ENCODE measurements at places on chromosomes 5 and 9.
A peak's percentile ranks its signal among the peaks of the same experiment; 100 is the strongest.

GRCh38 chr5:77175231-77175630 lies 35.2 kb upstream of the PDE8B start:
- DNase-seq: no peak

DNA sequence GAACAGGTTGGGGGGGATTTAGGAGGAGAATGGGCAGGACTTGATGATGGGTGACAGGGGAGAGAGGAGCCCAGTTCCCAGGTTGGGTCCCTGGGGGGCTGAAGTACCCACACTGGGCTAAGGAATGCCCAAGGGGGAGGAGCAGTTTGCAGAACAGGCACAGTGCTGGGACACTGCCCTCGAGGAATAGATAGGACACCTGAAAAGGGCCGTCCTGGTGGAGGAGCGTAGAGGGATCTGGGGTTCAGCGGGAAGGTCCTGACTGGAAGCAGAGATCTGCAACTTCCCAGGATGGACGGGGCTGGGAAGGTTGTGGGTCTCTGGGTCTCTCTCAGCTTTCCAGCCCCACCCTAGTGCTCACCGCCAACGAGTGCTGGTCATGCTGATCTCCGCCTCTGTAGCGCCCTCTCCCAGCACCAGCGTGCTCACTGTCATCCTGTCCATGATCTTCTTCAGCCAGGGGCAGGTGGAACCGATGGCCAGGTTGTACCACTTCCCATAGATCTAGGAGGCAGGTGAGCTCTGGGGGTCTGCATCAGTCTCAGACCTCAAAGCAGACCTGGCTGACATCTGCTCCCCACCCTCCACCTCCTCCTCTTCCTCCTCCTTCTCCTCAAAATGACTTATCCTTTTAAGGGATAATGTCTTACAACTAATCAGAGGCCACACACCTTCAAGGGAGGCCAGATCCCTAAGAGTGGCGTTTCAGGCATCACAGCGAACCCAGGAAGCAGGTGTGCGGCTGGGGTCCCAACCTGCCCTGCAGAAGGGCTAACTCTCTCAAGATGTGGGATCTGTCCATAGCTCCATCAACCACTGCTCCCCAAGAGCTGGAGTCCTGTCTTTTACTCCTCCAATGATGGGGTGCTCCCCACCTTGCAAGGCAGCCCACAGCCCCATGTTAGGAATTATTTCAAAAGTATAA lies 1.6 kb downstream of the AMBP start:
- no peak for DNase-seq

GRCh38 chr5:104024538-104024937 lies 461.9 kb upstream of the NUDT12 start:
- DNase-seq: no peak

DNA sequence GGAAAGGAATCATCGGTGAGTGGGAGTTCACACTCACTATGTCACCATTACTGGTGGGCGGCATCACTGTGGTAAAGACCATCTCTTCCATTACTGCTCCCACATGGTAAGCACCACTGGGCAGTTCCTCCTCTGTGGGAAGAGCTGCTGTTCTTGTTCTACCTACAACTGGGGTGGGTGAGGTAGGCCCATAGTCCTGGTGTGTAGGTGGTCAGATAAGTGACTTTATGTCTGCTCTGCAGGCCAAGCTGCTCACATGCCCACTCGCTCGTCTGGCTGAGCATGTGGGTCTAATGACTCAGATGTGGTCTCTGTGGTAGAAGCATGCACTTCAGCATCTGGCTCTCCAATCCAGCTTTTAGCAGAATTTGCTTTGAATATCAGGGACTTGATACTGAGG lies 82.9 kb downstream of the TMEM215 start:
- peak; percentile 4 for DNase-seq

- DNase-seq: no peak
These were observed 90.8 kb upstream of the EGFLAM start for GRCh38 chr5:38167562-38167996.

DNA sequence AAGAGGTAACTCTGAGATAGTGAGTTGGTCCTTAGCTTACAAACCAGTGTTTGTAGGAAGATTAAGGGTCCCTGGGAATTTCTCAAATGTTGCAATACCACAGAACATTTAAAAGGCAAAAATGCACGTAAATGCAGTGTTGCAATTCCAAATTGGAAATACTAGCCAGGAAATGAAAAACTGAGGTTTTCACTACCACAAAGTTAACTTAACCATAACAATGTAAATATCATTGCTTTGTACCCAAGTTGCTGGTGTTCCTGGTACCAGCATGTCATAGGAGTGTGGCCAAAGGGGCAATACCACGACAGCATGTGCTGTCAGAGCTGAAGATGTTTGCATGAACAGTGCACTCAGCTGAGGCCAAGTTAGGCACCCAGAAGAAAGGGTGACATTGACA lies 382.9 kb downstream of the GLIS3 start:
- no peak for DNase-seq

DNA sequence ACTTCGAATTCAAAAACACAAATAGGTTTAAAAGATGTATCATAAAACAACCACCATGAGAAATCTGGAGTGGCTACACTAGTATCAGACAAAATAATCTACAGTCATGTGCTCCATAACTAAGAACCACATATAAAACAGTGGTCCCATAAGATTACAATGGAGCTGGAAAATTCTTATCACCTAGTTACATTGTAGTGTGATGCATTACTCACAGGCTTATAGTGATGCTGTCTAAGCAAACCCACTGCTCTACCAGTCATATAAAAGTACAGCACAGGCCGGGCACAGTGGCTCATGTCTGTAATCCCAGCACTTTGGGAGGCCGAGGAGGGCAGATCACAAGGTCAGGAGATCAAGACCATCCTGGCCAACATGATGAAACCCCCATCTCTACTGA lies 160.1 kb downstream of the ROR2 start:
- no peak for DNase-seq

GRCh38 chr9:88808019-88808656 lies 183.1 kb upstream of the S1PR3 start:
- no peak for DNase-seq

DNA sequence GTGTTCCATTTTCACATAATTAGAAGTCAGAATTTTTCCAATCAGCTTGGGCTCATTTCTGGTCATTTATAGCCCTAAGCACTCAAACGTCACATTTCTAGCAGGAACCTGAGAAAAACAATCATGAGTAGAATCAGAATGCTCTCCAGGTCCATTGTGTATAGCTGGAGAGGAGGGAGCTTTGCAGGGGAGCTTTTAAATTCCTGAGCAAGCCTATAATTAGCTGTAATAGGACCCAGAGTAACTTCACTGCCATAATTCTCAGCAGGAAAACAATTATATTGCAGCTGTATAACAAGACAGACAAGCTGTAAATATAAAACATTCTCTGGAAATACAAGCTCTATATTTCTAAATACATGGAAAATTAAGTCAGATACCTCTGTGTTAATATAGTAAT lies 637.6 kb upstream of the SGCD start:
- DNase-seq: no peak

GRCh38 chr9:130606887-130607600 lies 27.7 kb downstream of the FUBP3 start:
- no peak for DNase-seq

- DNase-seq: no peak
These were observed 135.9 kb downstream of the ZSWIM6 start for GRCh38 chr5:61467766-61468482.

DNA sequence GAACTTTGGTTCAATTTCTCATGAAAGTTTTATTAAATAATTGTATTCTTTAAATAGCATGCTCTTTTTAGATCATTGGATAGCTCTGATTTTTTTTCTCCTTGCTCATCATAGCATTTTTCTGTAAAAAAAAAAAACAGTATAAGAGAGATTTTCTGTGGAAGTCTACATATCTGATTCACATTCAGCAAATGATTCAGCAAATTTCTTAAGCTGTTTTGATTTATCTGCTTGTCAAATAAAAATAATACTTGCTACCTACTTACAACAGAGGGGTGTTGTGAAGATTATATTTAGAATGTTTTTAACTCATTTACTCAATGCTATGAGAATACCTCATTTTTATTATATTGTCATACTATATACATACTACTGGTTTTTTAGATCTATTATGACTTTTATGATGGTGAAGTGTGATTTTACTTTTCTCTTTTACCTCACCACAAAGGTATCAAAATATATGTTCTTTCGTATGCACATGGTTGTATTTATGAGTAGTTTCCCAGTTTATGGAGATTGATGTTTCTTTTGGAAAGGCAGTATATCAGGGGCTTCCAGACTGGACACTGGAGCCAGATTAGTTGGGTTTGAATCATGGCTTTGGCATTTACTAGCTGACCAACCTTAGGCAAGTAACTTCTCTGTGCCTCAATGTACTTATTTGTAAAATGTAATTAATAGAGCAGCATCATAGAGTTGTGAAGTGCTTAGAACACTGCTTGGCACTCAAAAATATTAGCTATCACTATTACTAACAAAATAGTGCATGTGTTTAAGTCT lies 25.5 kb downstream of the TNPO1 start:
- no peak for DNase-seq

DNA sequence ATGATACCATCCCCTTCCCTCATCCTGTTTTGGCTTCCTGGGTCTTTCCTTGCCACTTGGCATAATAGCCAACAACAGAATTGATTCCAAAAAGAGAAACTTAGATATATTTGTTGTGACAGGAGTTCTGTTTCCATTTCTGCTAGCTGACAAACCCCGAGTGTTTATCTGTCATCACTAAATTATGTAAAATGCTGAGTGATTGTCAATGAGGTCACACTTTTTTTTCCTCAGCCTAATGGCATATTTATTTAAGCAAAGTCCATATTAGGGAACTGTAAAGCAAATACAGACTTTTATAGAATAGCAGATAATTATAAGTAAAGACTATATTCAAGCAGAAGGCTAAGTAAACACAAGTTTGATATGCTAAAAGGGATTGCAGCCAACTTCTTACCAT lies 64.0 kb downstream of the RGS7BP start:
- no peak for DNase-seq

- no peak for DNase-seq
These were observed 31.7 kb downstream of the MRPL22 start for GRCh38 chr5:154972476-154973080.

DNA sequence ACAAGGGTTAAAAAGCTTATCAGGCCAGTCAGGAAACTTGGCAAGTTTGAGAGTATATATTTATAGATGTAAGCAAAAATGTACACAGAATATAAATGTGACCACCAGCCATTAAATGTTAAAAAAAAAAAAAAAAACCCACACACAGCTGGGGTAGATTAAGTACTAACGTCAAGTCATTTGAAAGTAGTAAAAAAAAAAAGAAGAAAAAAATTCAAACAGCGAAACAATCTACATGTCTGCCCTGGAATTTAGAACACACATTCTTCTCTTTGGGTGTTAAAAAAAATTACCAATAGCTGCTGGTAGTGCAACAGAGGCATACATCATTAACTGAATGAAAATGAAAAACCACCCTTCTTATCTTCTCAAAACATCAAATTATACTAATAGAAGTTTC lies 269.7 kb downstream of the MLLT3 start:
- no peak for DNase-seq

- DNase-seq: no peak
These were observed at the start of gene MRPL41 for GRCh38 chr9:137551264-137552021. Gene MRPL41 (plus strand): TSS chr9:137551879. CDS start chr9:137552082, 203 bp downstream.

- DNase-seq: no peak
These were observed 252.4 kb upstream of the DAPK1 start for GRCh38 chr9:87245271-87245670.

GRCh38 chr5:665541-665955 lies 27.6 kb downstream of the TPPP start:
- no peak for DNase-seq

GRCh38 chr9:135087489-135087792 lies at the start of gene OLFM1:
Gene OLFM1 (plus strand): TSS chr9:135087668. CDS start chr9:135087990, 322 bp downstream.
- no peak for DNase-seq

- no peak for DNase-seq
These were observed 1.9 kb upstream of the LRRC70 start for GRCh38 chr5:62576570-62577170.

DNA sequence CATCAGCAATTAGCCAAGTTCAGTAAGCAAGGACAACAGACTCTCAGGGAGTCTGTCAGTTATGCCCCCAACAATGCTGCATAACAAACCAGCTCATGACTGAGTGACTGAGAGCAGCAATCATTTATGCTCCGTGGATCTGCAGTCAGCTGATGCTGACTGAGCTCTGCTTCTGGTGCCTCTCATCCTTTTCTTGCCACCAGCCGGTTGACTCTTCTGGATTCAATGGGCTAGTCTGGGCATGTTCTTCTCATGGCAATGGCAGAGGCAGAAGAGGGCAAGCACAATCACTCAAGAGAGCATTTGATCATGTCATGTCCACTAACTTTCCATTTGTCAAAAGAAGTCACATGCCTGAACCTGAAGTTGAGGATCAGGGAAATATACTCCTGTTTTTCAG lies 157.0 kb upstream of the NTRK2 start:
- no peak for DNase-seq

DNA sequence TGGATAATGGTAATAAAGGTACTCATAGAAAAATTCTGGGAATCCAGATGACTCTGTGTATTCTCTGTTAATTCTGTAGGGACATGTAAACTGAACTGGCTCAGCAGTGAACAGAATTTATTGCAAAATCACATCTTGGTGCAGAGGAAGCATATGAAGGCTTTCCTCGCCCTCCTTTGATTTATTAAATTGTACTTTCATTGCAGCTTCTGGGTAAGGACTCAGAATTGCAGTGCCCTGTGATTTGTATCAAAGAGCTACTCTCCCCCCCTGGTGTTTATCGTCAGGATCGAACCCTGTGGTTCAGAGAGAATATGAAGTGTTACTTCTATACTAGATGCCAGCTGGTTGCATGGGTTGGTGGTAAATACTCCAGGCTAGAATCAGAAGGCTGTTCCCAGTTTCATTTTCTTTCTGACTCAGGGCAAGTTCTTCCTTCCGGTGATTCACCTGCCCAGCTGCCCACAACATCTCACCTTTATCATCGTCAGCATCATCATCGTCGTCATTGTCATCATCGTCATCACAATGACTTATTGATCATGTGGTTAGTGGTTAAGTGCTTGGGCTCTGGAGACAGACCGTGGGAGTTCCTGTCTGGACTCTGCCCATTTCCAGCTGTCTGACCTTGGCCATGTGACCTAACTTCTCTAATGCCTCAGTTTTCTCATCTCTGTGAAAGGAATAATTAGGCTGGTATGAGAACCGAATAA lies 238.8 kb downstream of the ARHGAP26 start:
- DNase-seq: no peak

GRCh38 chr9:135152614-135153334 lies 65.3 kb downstream of the OLFM1 start:
- DNase-seq: no peak

DNA sequence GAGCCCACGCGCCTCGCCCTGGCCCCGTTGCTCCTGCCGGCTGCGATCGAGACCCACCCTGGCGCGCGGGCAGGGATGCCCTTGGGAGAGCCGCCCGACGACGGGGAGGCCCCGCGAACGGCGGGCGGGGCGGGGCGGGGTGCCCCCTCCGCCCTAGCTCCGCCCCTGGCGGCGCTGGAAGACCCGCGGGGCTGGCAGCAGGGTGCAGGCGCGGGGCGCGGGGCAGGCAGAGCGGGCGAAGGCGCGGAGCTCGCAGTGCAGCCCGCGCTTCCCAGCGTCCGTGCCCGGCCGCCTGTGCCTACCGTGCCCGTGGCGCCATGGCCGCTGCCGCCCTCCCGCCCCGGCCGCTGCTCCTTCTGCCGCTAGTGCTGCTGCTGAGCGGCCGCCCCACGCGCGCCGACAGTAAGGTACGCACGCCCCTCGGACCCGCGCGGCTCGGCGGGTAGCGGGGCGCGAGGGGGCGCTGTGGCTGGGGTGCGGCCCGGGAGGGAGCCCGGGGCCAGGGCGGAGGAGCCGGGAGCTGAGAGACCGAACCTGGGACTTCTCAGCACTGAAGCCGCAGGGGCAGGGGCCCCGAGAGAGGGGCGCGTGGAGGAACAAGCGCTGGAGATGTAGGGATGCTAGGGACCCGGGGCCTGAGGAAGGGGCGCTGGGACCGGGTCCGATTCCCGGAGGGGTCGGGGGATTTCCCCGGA lies at the start of gene OLFML2A:
TSS of gene OLFML2A (plus strand) at position 180 of the 695 bp plus-strand sequence. CDS start at position 318, 138 bp downstream.
- DNase-seq: no peak

All from SIG-M5 (cell line).